NB4 (cell line): ENCODE measurements at places on chromosomes 6 and 20.
A peak's percentile ranks its signal among the peaks of the same experiment; 100 is the strongest.

GRCh38 chr6:148738946-148739821 lies 7.6 kb upstream of the UST start:
- no peak for DNase-seq

DNA sequence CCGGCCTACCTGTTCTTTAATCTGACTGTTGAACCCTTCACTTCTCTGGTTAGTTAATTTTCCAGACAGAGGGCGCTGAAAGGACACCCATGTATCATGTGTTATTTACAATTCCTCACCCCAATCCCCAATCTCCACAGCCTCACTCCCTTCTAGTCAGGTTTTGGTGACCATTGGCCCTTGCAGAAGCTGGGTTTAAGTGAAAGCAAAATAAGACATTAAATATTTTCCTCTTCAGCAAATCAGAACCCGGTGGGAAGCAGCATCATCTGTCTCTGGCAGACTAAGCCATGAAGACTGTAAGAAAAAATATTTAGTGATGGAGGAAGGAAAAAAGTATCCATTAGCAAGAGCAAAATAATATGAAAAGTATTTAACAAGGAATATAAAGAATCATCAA lies 9.4 kb upstream of the HLA-DQA1 start:
- no peak for DNase-seq

DNA sequence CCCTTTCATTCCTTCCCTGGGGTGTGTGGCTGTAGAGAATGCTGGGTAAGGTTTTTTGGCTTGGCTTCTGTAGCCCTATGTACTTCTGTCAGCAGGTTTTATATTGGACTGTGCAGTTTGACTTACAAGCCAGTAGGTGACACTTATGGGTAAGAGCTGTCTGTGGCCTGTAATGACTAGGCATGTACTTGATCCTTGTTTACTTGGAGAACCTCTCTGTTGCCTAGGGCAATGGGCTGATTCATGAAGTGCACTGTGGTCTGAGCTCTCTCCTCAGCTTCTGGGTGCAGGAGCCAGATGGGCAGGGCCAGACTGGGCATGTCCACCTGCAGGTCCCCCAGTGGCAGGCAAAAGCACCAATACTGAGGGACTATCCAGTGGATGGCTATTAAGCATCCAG lies 544.6 kb downstream of the ADGRB3 start:
- DNase-seq: peak; percentile 10

- DNase-seq: no peak
Measured at GRCh38 chr20:17948442-17948841, 20.2 kb downstream of the SNX5 start.

DNA sequence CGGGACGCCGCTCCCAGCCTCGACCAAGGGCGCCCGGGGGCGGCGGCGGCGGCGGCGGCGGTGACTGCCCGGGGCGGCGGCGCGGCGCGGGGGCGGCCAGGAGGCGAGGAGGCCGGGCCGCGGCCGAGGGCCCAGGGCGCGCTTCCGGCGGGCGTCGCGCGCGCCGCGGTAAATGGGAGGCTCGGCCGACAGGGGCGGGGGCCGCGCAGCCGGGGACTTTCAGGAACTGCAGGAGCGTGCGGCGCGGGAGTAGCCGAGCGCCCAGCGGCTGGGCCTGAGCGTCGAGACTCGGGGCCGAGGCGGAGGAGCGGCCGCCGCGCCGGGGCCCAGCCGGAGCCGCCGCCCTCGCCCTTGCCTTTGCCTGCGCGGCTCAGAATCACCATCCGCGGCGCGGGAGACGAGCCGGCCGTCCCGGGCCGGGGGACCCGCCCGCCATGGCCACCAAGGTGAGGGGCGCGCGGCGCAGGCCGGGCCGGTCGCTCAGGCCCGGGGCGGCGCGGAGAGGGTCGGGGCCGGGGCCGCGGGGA lies at the start of gene SNX9:
Gene SNX9, plus strand, starts transcription at position 246 of the 527 bp plus-strand sequence. Its CDS starts 189 bp downstream, at position 435.
- DNase-seq: peak; percentile 92

DNA sequence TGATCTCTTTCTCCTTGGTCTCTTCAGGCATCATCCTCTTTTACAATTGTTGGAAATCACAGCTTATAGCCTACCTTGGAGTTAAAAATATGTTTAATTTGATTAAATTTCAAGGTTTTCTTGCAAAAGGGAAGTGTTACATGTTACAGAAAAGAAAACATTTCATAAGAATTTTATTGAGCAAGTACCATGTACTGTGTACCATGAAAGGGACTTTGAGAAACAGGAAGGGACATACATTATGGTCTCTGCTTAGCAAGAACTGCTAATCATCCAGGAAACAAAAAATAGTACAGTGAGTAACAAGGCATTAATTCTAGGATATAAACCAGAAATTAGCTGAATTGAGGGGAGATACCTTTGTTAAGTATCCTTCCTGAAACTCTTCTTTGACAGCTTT lies 145.3 kb upstream of the SPACA1 start:
- DNase-seq: peak; percentile 28

GRCh38 chr20:44532259-44532980 lies 10.6 kb upstream of the SERINC3 start:
- no peak for DNase-seq

GRCh38 chr6:45661661-45662060 lies 283.9 kb upstream of the SUPT3H start:
- DNase-seq: no peak

GRCh38 chr6:109076377-109076776 lies 18.3 kb downstream of the SESN1 start:
- no peak for DNase-seq

DNA sequence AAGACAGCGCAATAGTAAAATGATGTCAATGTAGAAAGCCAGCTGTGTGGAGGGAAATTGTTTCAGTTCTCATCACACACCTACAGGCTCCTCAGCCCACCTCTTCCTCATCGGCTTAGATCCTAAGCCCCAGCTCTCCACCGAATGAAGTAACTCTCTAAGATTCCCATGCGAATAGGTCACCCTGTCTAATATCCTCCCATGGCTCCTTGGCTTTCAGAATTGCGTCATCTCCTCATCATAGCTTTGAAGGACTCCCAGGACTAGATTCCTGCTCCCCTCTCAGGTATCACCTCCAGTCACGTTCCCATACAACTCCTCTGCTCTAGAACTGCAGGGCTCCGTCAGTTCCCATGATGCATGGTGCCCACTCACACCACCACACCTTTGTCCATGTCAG lies 16.2 kb upstream of the SLC22A16 start:
- no peak for DNase-seq

GRCh38 chr6:11011787-11012234 lies 32.3 kb downstream of the ELOVL2 start:
- DNase-seq: no peak

- DNase-seq: no peak
Measured at GRCh38 chr6:93896081-93896480, 476.7 kb upstream of the EPHA7 start.

GRCh38 chr6:133241901-133242636 lies 912 bp downstream of the EYA4 start:
- no peak for DNase-seq

DNA sequence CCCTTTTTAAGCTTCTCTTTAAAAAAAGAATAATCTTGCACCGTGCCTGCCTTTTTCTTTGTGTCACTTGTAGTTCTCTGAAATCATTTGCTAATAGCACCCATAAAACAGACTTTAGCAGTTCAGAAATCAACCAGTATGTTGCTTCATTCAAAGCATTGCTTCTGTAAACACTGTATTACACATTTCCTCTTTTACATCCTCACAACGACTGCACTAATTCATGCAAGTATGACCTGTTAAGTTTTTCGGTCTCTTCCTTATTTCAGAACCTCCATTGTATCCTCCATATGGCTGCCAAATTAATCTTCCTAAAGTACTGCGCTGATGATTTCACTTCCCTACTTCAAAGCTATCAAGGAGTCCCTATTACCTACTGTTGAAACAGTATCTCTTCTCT lies 142.9 kb upstream of the RNF217 start:
- DNase-seq: peak; percentile 23

DNA sequence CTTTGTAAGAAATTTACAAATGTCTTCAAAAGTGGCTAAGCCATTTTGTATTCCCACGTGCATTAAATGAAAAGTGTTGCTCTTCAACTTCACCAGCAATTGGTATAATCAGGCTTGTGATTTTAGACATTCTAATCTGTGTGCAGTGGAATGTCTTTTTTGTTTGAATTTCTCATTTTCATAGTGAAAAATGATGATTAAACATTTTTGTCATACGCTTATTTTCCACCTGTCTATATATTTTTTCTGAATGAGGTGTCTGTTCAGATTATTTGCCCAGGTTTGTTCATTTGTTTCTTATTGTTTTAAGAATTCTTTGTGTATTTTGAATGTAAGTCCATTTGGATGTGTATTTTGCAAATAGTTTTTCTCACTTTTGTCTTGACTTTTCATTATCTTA lies 558.1 kb downstream of the TENT5A start:
- DNase-seq: no peak

GRCh38 chr6:145457556-145457955 lies 277.8 kb downstream of the EPM2A start:
- no peak for DNase-seq

- no peak for DNase-seq
Measured at GRCh38 chr6:142966294-142966693, 21.3 kb upstream of the HIVEP2 start.

DNA sequence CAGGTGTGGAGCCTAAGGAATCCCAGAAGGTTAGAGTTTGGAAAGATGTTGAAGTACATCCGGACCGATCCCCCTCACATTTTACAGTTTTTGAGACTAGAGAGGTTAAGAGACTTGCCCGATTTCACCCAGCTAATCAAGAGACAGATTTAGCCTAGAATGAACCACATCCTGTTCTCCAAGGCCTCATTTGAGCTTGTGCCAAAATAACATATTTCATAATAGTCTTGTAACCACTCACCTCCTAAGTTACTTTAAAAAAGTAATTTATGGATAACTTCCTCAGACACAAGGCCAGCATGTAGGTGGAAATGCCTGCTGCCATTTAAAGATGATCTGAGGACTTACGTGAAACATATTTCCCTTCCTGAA lies 39.8 kb upstream of the ARHGAP18 start:
- DNase-seq: peak; percentile 80

DNA sequence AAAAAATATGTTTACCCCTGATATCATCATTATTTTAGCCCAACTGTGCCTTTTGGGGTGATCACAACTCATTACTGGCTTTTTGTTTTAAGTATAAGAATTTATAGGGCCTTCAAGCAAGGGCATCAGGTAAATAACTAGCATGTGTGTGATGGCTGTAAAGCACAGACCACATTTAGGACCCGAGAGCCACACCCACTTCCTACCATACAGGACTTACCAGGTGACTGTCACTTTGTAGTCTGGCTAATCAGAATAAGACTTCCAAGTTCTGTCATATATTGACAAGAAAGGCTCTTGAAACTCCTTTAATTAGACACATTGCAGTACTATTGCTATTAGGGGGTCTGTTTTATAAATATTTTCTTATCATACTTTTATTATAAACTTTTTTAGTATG lies 31.1 kb downstream of the TMEM242 start:
- DNase-seq: no peak

DNA sequence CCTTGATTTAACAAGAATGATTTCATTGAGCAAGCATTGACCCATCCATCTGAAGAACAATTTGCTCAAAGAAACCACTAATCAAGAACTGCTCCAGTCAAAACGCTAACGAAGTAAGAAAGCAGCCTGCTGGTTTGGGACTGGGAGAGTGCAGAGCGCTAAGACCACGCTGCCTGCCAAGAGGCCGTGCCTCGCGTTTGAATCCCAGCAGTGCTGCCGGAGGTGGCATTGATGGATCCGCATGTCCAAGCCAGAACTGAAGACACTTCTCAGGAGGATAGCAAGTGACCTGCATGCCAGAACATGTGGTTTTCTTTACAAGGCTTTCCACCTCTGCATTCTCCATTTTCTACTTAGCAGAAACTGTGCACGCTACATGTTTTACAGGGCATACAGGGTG lies 105.2 kb upstream of the FOXC1 start:
- no peak for DNase-seq

DNA sequence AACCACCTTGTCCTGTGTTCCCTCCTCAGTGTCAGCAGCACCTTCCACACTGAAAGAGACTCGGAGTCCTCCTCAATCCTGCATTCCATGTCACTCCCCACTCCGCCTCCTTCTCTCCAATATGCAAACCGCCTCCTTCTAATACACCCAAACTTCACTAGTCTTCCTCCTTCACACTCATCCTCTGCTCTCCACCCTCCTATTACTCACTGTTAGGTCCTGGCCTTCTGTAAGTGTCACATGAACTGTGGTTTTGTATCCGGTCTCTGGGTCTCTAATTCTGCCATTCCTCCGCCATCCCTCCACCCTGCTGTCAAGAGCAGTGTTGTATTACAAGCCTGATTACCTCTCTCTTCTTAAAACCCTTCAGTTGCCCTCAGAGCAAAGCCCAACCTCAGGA lies 200.5 kb upstream of the CDYL start:
- no peak for DNase-seq

DNA sequence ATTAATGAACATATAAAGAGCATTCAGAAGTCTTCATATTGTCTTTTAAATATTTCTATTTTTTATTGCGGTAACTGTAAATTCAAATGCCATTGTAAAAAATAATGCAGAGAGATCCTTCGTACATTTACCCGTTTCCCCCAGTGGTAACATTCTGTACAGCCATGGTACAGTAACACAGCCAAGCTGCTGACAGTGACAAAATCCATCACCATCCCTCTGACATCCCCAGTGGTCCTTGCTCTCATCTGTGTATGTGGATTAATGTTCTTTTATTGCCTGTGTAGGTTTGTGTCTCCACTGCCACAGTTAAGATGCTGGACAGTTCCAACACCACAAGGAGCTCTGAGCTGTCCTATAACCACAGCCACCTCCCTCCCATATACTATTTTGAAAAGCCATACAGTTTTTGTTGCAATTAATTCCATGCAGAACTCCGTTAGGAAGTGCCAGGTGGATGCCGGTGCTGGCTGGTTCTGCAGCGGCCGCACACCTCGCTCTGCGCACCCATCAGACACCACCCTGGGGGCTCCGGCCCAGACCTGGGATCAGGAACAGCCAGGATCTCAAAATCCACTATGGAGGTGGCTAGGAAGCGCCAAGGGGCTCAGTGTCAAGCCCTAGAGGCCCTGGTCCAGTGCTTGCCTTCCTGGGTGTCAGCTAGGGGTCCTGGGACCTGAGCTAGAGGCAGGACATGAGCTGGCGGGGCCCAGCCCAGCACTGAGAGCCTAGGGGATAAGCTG lies 93.1 kb upstream of the PMEPA1 start:
- no peak for DNase-seq

DNA sequence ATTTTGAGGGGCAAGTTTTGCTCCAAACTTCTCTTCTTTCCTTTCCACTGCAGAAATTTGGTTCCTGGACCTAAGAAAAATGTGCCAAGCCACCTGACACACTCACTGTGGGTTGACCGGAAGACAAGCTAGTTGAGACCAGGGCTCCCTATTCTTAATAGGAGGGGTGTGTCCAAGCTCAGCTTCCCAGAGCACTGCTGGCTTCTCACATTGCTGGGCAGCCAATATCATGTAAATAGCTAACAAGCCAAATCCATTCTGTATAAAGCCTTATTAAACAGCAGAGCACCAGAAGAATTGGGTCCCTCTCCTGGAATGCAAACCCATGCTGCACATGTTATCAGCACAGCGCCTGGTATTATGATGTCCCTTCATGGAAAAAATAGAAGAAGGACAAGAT lies 17.0 kb upstream of the SAMD3 start:
- DNase-seq: no peak

GRCh38 chr6:36463676-36464075 lies 20.9 kb downstream of the KCTD20 start:
- no peak for DNase-seq
